Hair follicular keratinocyte (primary cell): ENCODE measurements at places on chromosomes 7 and 10. TPM values are rescaled to one million over a fixed set of nuclear protein-coding genes. Genes with fewer than 3 reads are reported as not detected.

VAX1 gene
- total RNA-seq = not detected in 2 replicates

TLL2 gene
- 0.08 TPM in 1 of 2 replicates, not detected in the other for total RNA-seq

DNA2 gene
- 6.3 and 12.2 TPM in 2 replicates for total RNA-seq

OR6B1 gene
- total RNA-seq = not detected in 2 replicates

AQP1 gene
- not detected in 2 replicates for total RNA-seq

LRMDA gene
- total RNA-seq = 0.11 and 0.39 TPM in 2 replicates

LIPN gene
- not detected in 2 replicates for total RNA-seq

PODXL gene
- under 0.01 and 0.19 TPM in 2 replicates for total RNA-seq

CDC14C gene
- not detected in 2 replicates for total RNA-seq

MSMB gene
- total RNA-seq = not detected in 2 replicates

PDAP1 gene
- 102 and 201 TPM in 2 replicates for total RNA-seq

RSU1 gene
- 55.0 and 62.7 TPM in 2 replicates for total RNA-seq

ADD3 gene
- 19.1 and 43.1 TPM in 2 replicates for total RNA-seq

CDH23 gene
- 1.2 TPM in 1 of 2 replicates, not detected in the other for total RNA-seq

GRK5 gene
- total RNA-seq = 5.7 and 7.4 TPM in 2 replicates

HOXA2 gene
- total RNA-seq = 0.61 and 1.8 TPM in 2 replicates

CRTAC1 gene
- total RNA-seq = not detected in 2 replicates

LRRC61 gene
- total RNA-seq = 24.4 and 31.5 TPM in 2 replicates
